ENCODE measurements at places on chromosomes 2 and 18.

DNA sequence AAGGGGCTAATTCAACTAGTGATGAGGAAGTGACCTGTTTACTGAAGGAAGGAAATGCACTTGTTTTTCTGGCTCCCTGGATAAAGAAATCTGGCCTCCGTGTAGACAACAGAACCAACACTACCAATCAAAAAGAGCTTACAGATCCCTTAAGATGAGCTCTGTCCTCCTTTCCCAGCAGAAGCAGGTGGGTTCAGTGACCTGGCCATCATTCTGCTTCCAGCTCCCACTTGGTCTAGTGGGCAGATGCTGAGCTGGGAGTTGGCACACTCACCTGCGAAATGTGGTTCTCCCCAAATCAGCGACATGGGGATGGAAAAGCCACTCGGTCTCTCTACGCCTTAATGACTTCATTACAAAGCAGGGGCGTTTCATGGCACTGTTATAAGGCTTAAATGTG lies 132.6 kb downstream of the AFF3 start:
- no peak overlapping the region for H3K4me3 ChIP-seq
- H3K27ac ChIP-seq: no peak overlapping the region
- no peak for DNase-seq

- H3K27ac ChIP-seq: no peak overlapping the region
- no peak overlapping the region for H3K4me3 ChIP-seq
- H3K36me3 ChIP-seq: no peaks in the 10 kb centered on the region
Observed at GRCh38 chr2:30492185-30492584, 45.1 kb downstream of the LCLAT1 start.

- H3K4me3 ChIP-seq: no peak overlapping the region
- no peak for DNase-seq
- no peaks in the 10 kb centered on the region for H3K36me3 ChIP-seq
- H3K27me3 ChIP-seq: no peaks in the 10 kb centered on the region
- no peak overlapping the region for H3K27ac ChIP-seq
- H3K4me1 ChIP-seq: no peaks in the 10 kb centered on the region
Observed at GRCh38 chr2:171134624-171135230, 26.0 kb downstream of the TLK1 start.

DNA sequence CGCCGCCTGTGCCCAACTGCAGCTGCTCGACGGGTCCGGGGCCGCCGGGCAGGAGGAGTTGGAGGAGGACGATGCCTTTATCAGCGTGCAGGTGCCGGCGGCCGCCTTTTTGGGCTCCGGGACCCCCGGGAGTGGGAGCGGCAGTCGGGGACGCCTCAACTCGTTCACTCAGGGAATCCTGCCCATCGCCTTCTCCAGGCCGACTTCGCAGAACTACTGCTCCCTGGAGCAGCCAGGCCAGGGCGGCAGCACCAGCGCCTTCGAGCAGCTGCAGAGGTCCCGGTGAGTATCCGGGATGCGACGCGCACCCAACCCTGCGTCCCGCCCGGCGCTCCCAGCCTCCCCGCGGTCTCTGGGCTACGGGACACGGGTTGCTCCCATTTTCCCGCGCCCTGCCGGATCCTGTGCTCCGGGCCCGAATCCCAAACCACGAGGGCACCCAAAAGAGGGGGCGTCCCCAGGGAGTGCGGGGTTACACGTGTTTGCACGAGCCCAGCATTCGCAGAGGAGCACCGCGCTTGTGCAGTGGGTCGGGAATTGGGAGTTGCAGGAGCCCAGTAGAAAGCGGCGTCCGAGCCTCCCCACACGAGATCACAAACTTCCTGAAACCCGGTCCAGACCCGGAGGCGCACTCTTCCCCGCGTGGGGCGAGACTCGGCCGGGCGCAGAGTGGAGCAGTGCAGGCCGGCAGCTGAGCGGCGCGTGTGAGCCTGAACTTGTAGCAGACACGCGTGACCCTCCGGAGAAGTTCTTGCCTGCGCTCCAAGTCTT lies 1.2 kb downstream of the CABLES1 start:
- peak; percentile 89 for DNase-seq
- peaks cover 40% of the 10 kb centered on the region for H3K4me1 ChIP-seq
- peak overlapping the region; percentile 75 for H3K27ac ChIP-seq

GRCh38 chr2:197215748-197216360 lies 94.7 kb downstream of the ANKRD44 start:
- peak overlapping the region; percentile 69 for H3K27ac ChIP-seq
- no peak for DNase-seq
- no peaks in the 10 kb centered on the region for H3K36me3 ChIP-seq
- peaks cover 50% of the 10 kb centered on the region for H3K4me1 ChIP-seq
- no peaks in the 10 kb centered on the region for H3K27me3 ChIP-seq
- no peak overlapping the region for H3K4me3 ChIP-seq

- H3K27ac ChIP-seq: peak overlapping the region; percentile 9
- H3K36me3 ChIP-seq: no peaks in the 10 kb centered on the region
- DNase-seq: no peak
- no peaks in the 10 kb centered on the region for H3K27me3 ChIP-seq
- no peak overlapping the region for H3K4me3 ChIP-seq
- peaks cover 3% of the 10 kb centered on the region for H3K4me1 ChIP-seq
Observed at GRCh38 chr18:10289951-10290637, 164.3 kb upstream of the APCDD1 start.

- DNase-seq: no peak
- H3K27me3 ChIP-seq: no peaks in the 10 kb centered on the region
- no peaks in the 10 kb centered on the region for H3K36me3 ChIP-seq
- no peaks in the 10 kb centered on the region for H3K4me1 ChIP-seq
Observed at GRCh38 chr2:30433541-30434299, 13.3 kb upstream of the LCLAT1 start.

- H3K27me3 ChIP-seq: no peaks in the 10 kb centered on the region
- H3K27ac ChIP-seq: no peak overlapping the region
- DNase-seq: no peak
- no peaks in the 10 kb centered on the region for H3K4me1 ChIP-seq
- H3K4me3 ChIP-seq: no peak overlapping the region
Observed at GRCh38 chr18:76052227-76052595, 442.8 kb downstream of the ZNF516 start.

- H3K36me3 ChIP-seq: no peaks in the 10 kb centered on the region
- no peak overlapping the region for H3K4me3 ChIP-seq
- H3K4me1 ChIP-seq: no peaks in the 10 kb centered on the region
- no peak overlapping the region for H3K27ac ChIP-seq
- H3K27me3 ChIP-seq: no peaks in the 10 kb centered on the region
- DNase-seq: no peak
Observed at GRCh38 chr2:25606892-25607291, 66.5 kb downstream of the DTNB start.

- DNase-seq: no peak
- H3K27me3 ChIP-seq: no peaks in the 10 kb centered on the region
- no peak overlapping the region for H3K27ac ChIP-seq
- no peaks in the 10 kb centered on the region for H3K36me3 ChIP-seq
- no peaks in the 10 kb centered on the region for H3K4me1 ChIP-seq
Observed at GRCh38 chr2:182631299-182631698, 84.8 kb upstream of the DNAJC10 start.

DNA sequence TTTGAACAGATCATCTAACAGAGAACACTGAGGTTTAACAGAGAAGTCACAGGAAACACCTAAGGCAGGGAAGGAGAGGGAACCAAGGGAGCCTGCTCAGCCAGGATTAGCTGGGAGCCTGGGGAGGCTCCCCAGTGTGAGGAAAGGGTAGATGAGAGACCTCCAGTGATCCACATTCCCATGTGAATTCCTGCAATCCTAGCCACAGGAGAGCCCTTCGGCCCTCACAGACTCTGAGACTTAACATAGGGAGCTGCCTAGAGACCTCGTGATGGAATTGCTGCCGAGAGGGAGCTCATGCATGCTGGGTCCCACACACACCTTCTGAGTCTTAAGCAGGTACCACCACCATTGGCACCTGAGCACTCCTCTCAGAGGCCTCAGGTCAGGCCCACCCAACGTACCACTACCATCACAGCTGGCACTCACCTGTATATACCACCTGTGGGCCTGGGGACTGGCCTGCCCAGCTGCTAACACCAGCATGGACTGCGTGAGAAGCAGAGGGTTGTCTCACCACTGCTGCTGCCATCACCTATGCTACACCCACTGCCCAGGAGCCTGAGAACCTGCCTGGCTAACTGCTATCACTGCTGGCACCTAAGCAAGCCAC lies 225.9 kb upstream of the RASGRP3 start:
- no peak overlapping the region for H3K27ac ChIP-seq
- H3K4me3 ChIP-seq: no peak overlapping the region
- no peaks in the 10 kb centered on the region for H3K27me3 ChIP-seq

- H3K4me1 ChIP-seq: no peaks in the 10 kb centered on the region
- H3K36me3 ChIP-seq: no peaks in the 10 kb centered on the region
- no peak for DNase-seq
- H3K27ac ChIP-seq: no peak overlapping the region
- H3K27me3 ChIP-seq: no peaks in the 10 kb centered on the region
Observed at GRCh38 chr2:206693399-206694137, 24.6 kb downstream of the DYTN start.

GRCh38 chr2:215668378-215668775 lies 232.5 kb upstream of the FN1 start:
- no peaks in the 10 kb centered on the region for H3K4me1 ChIP-seq
- no peak for DNase-seq
- H3K36me3 ChIP-seq: no peaks in the 10 kb centered on the region
- no peak overlapping the region for H3K4me3 ChIP-seq
- no peak overlapping the region for H3K27ac ChIP-seq
- no peaks in the 10 kb centered on the region for H3K27me3 ChIP-seq

- H3K36me3 ChIP-seq: no peaks in the 10 kb centered on the region
- no peaks in the 10 kb centered on the region for H3K4me1 ChIP-seq
- no peak overlapping the region for H3K27ac ChIP-seq
- no peak overlapping the region for H3K4me3 ChIP-seq
Observed at GRCh38 chr2:40394031-40394430, 57.9 kb downstream of the SLC8A1 start.

GRCh38 chr2:239465017-239466001 lies 64.5 kb upstream of the HDAC4 start:
- H3K4me1 ChIP-seq: peaks cover 8% of the 10 kb centered on the region
- no peaks in the 10 kb centered on the region for H3K27me3 ChIP-seq
- no peak overlapping the region for H3K4me3 ChIP-seq
- peak; percentile 85 for DNase-seq

DNA sequence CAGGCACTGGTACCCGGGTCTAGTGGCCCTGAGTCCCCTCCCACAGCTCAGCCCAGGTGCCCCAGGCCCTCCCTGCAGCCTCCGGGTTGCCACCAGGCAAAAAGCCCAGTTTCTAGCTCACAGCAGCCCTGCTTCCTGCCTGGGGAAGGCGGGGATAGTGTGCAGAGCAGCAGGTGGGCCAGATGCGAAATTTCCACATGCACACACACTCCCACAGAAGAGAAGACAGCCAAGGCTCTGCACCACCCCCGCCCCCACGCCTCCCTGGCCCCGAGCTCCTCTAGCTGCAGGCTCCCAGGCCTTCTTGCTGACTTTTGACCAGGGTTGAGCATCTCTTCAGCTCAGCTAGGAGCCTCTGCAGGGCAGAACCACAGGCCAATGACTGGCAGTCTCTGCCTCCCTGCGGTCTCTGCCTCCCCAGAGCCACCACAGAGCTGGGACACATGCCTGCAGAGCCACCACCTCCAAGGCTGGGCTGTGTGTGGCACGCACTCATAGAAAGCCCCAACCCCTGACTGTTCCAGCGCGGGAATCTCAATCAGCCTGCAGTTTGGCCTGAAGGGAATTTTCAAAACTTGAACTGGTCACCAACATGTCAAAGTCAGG lies 7.2 kb downstream of the SLC66A2 start:
- H3K36me3 ChIP-seq: peaks cover 45% of the 10 kb centered on the region
- no peak overlapping the region for H3K27ac ChIP-seq
- H3K4me1 ChIP-seq: peaks cover 49% of the 10 kb centered on the region
- DNase-seq: peak; percentile 15
- no peak overlapping the region for H3K4me3 ChIP-seq

DNA sequence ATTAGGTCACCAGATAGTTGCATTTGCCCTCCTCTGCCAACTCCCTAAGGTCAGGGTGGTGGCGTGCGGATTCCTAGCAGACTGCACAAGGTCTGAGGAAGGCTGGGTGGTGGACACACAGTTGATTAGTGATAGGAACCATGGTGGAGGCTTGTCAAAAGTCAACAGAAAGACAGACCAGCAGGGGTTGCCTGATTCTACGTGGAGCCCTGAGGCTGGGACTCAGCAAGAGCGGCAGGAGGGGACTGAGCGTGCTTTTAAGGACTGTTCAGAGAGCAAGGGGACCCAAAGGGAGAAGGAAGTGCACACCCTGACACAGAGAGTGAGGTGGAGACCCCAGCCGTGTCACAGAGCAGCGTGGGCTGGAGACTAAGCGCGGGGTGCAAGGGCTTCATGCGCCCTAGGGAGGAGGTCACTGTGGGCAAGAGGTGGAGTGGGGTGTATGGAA lies 513.2 kb downstream of the RNF144A start:
- DNase-seq: no peak
- peak overlapping the region; percentile 65 for H3K27ac ChIP-seq
- peaks cover 18% of the 10 kb centered on the region for H3K4me1 ChIP-seq
- H3K36me3 ChIP-seq: no peaks in the 10 kb centered on the region
- H3K27me3 ChIP-seq: no peaks in the 10 kb centered on the region

DNA sequence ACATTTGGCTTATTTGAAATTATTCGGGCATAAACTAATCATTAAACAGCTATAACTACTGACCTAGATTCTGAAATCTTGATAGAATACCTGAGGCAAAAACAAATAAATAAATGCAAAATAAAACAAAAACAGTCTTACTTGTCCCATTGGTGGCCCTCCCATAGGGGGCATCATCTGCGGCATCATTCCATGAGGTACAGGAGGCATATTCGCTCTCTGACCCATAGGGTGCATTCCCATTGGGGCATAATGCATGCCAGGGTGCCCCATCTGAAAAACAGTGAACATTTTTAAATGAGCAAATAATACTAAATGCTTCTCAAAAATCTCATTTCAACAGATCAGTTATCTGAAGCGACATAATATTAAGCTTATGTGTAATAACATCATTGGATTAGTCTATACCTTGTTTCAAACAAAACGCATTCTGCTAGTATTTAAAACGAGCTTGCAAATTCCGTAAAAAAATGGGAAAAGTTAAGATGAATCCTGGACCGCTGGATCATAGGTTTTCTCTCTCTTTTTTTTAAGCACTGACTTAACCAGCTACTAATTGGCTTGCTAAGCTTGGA lies 1.3 kb downstream of the PRPF40A start:
- H3K36me3 ChIP-seq: peaks cover 39% of the 10 kb centered on the region
- H3K4me3 ChIP-seq: peak overlapping the region; percentile 90
- H3K27ac ChIP-seq: no peak overlapping the region

- no peak overlapping the region for H3K27ac ChIP-seq
- no peak overlapping the region for H3K4me3 ChIP-seq
- no peaks in the 10 kb centered on the region for H3K4me1 ChIP-seq
- no peaks in the 10 kb centered on the region for H3K27me3 ChIP-seq
Observed at GRCh38 chr2:149451417-149452165, 121.2 kb downstream of the LYPD6 start.

DNA sequence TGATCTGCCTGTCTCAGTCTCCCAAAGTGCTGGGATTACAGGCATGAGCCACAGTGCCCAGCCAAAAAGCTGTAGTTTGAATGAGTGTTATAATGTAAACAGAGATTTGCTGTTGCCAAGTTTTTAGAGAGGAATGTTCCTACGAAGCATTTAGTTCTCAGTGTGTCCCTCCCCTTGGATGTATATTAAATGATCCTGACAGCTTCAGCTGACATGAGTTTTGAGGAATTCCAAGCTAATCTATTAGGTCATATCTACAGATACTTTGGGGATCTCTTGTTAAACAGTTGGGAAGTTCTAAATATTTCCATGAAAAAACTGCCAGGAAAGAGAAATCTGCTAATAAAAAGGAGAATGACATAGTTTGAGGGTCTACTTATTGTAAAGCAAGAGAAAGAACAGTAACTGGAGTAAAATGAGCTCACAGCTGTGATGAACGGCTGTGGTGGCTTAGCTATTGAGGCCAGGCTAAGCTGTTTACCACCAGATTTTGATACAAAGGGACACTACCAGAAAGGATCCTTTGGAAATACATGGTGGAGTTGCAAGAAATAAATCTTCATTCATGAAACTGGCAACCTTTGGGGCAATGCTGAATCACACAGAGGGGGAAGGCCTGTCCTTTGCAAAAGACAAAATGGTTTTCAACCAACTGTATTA lies 2.6 kb upstream of the STON1 start:
- H3K4me1 ChIP-seq: peaks cover 8% of the 10 kb centered on the region
- no peaks in the 10 kb centered on the region for H3K27me3 ChIP-seq
- H3K36me3 ChIP-seq: no peaks in the 10 kb centered on the region
- DNase-seq: no peak

Measured in upper lobe of left lung (tissue), 6 donors.